ENCODE measurements at places on chromosomes 1 and 21. TPM values are rescaled to one million over a fixed set of nuclear protein-coding genes. Genes with fewer than 3 reads are reported as not detected.

The ITLN1 gene
- total RNA-seq = not detected

The KRTAP27-1 gene
- not detected for total RNA-seq

The B3GALT5 gene
- total RNA-seq = 3.2 TPM

The HSD3B1 gene
- total RNA-seq = not detected

The CAMTA1 gene
- 185 TPM for total RNA-seq

The CYP4B1 gene
- not detected for total RNA-seq

The S100A8 gene
- total RNA-seq = 13.1 TPM

The TNFRSF4 gene
- not detected for total RNA-seq

The DSTYK gene
- 29.3 TPM for total RNA-seq

The C1QTNF12 gene
- total RNA-seq = not detected

The NR0B2 gene
- total RNA-seq = not detected

All from diencephalon (tissue), 1 donor.